ENCODE measurements at places on chromosomes 11 and 22.

DNA sequence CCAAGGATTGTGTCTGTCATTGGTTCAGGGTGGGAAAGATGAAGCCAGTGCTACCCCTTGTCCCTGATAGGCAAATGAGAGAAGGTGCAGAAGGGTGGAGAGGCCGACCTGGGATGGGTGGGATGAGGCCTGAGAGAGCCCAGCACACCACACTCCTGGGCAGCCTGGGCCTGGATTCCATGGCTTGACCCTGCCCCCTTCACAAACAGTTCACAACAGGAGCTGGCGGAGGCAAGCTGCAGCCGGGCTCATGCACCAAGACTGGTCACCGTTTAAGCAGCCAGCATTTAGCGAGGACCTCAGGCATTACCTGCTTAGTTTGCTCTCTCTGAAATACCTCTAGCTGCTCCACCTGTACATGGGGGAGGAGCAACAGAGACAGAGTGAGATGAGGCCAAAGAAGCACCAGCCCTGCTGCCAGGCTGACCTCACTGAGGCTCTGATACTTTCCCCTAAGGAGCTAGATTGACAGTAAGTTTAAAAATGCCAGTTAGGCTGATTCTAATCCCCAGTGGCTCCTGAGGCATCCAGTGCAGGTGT is 13.5 kb downstream of the IL18BP start:
- no peak for DNase-seq

- no peak for DNase-seq
These were observed 23.8 kb upstream of the PARVA start for GRCh38 chr11:12353534-12353933.

- no peak for DNase-seq
These were observed 34.1 kb downstream of the CSNK2A3 start for GRCh38 chr11:11318961-11319360.

DNA sequence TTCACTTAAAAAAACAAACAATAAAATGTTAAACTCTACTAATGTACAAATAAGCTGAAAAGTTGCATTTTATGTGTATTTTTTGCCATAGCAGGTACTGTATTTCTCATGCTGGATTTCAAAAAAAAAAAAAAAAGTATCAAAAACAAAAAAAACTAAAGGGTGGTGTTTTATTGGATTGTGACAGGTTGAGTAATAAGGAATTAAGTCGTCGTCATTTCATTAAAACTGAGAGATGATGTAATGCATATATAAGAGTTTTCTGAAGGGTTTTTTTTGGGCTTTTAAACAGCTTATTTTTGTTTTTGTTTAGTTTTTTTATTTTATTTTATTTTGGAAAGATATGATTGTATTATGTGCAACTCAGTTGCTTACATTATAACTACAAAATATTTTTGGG is 10.9 kb upstream of the ADSL start:
- DNase-seq, result no peak

GRCh38 chr11:78400702-78401101 is 16.9 kb downstream of the GAB2 start:
- DNase-seq, result no peak
